ENCODE measurements at places on chromosomes 12 and 14.

DNA sequence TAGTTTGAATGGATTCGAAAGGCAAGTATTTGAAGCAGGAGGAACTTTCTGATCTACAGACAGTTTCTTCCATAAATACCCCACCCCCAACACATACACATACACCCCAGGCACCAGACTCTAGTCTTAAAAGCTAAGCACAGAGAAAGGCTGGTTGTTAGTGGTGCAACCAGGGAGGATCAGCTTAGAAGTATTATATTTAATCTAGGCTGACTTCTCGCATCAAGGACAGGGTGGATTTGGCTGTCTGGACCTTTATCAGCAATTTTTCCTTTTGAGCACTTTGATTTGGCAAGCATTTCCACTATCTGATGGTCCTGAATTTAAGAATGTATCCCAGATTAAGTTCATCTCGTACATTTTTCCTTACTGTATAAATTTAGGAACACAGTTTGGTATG, 1489.8 kb upstream of the FLRT2 start:
- no peak for DNase-seq

DNA sequence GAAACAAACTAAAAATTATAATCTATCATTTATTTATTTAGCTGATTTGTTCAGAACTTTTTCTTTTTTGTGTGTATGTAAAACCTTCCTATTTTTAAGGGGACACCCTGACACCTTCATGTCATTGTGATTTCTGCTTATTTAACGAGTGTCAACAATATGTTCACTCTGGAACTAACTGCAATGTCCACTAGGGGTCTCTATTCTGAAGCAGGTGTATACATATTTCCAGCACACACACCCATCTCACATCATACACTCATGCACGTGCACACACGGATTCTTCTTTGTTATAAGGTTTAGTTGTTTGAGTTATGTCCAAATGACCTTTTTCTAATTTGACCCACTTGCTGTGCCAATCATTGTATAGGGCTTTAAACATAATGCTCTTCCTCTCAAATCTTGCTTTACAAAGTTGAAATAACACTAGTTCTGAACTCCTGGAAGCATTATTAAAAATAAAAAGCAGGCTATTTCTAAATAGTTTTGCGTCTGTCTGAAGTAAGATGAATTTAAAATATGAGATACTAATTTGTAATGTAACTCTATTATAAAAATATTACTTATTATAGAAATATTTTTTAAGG, 15.5 kb downstream of the E2F7 start:
- no peak for DNase-seq

DNA sequence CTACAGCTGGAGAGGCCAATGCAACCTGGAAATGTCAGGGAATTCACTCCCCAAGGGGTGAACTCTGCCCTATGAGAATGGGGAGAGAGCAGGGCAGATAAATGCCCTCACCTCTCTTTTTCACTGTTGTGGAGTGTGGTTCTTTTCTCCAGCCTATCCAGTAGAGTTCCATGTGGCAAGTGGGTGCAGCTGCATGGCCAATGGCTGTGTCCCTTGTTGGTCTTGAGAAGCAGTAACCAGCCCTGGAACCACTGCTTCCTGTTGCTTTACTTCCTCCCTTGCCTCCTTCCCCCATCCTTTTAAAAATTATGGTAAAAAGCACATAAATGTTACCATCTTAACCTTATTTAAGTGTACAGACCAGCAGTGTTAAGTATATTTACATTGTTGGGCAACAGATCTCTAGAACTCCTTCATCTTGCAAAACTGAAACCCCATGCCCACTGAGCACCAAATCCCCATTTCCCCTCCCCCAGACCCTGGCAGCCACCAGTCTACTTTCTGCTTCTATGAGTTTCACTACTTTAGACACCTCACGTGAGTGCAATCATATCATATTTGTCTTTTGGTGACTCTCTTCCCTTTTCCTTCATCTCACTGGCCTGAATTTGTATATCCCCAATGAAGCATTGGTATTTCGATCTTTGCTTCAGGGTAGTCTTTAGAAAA, 77.0 kb upstream of the GRIP1 start:
- no peak for DNase-seq

DNA sequence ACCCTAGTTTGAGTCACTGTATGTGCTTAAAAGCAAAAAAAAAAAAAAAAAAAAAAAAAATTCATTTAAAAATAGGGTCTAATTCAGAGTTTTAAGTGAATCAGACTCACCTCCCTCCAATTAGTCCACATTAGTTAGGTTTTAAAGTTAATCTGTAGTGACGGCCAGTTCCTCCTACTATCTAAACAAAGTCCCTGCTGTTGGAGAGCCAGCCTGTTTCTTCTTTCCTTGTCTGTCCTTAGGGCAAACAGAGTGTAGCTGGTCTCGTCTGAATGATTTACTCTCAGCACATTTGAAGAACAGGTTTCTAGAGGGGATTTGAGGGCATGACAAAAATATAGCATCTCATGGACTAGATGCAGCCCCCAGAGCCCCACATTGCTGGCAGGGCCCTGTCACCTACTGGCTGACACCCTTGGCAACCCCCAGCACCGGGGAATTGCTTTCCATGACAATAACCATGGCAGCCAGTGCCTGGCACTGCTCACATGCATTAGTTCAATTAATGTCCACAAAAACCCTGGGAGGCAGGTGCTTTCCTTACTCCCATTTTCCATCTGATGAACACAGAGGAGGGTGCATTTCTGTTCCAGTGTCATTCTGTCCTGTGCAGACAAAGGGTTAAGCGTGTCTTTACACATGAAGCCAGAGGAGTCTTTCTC, 138.3 kb downstream of the PLXNC1 start:
- no peak for DNase-seq

DNA sequence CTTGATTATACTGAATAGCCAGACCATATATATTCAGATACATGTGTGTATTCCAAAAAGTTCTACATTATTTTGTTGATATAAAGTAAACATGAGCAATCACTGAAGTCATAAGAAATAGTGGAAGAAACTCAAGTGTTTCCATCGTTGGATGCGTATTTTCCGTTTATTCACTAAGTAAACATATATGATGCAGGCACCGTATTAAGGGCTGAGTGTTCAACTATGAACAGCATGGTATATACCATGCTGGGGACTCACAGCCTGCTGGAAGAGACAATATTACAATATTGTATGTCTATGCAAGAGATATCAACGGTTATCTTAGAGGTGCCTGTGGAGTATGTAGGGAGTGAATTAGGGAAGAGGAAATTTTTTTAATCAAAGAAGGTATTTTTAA, 1.2 kb downstream of the PYROXD1 start:
- DNase-seq, result no peak

DNA sequence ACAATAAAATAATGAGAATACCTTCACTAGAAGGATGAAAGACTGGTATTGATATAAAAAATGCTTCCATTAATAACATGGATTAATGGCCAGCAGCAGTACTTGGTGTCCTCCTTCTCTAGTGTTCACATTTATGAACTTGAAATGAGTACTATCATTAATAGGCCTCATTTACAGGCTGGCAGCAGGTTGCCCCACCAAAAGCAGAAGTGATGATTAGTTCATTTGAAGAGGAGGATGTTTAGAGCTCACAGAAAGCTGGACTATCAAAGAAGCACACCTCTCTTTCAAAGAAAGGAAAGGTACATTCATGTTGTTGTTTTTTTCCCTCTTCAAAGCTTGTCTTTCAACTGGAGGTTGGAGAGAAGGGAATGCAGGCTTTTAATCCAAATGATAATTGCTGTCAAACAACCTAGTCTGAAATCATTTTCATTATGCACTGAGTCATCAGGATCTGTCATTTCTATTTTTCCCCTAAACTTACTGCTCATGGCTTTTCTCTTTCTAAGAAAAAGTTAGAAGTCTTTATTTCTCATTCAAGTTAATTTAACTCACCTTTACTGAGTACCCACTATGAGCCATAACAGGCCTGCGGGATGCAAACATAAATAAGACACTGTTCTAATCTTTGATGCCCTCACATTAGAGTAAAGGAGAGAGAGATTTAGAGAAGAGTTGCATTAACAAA, 157.9 kb upstream of the GRIP1 start:
- no peak for DNase-seq

DNA sequence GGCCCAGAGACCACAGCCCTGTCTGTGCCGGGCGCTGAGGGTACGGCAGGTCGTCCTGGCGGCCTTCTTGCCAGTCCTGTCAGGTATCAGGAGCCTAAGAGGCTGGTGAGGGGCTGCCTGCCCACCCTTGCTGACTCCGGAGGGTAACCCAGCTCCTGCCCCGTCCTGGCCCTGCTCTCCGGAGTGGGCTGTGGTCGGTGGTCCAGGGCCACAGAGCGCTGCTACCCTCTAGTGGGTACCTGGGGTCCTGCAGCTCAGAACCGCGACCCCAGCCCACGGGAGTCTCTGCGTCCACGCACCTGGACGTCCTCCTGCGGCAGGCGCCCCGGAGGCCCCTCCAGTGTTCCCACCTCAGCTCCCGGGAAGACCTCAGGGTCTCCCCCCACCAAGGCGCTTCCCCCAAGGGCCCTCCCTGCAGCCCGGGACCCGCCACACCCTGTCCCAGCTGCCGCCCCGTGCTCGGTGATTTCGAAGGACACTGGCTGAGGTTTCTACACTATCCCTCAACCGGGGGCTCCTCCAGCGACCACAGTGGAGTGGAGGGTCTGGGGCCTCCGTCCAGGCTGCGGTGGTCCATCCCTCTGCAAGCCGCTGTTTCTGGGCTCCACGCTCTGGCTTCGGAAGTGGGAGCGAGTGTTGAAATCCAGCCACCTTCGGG, 75.9 kb upstream of the FBRSL1 start:
- DNase-seq, result no peak

DNA sequence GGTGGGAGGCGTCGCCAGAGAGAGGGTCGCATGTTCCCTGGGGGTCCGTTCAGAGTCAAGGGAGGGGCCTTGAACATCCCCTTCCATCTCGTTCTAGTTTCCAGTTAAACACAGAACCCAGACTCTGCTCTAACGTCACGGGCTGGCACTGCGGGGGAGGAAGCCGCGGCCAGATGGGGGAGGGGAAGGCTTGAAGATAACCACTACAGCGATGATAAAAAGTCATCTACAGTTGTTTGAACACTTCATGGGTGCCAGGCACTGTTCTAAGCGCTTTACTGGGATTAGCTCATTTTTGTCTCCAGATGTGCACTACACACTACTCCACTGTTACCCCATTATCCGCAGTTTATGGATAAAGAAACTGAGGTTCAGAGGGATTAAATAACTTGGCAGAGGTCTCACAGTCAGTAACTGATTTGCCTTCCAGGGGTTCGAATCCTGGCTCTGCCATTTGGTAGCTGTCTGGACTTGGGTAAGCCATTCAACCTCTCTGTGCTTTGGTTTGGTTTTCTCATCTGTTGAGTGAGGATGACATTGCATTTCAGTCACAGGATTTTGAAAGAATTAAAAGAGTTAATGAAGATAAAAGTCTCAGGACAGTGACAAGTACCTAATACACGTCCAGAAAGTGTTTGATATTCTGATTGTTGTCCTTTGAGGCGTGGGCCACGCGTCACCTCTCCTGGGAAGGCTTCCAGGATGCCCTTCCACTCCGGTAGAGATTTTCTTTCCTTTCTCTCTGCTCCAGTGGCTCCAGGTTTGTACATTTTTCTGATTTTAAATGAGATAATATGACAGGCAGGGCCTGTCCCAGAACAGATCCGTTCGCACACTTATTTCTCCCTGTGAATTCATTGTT, 798 bp upstream of the RASAL1 start:
- DNase-seq, result no peak

- DNase-seq, result no peak
These were observed 110.4 kb downstream of the SLC8A3 start for GRCh38 chr14:70078329-70078728.

DNA sequence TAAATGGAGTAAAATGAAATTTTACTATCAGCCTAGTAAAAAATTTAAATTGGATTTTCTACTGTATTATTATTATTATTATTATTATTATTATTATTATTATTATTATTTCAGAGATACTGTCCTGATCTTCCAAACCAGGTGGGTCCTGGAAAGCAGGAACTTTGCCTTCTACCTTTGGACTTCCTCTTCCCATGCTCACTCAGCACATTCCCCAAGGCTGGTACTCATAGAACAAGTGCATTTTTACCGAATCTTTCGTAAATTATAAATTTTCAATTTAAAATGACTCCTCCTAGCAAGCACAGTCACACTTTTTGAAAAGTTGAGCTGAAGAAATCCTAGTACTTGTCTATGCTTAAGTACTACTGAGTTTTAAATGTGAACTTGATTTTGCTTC, 29.7 kb downstream of the BHLHE41 start:
- DNase-seq, result no peak

GRCh38 chr12:106598003-106598402, 15.2 kb downstream of the RFX4 start:
- no peak for DNase-seq

DNA sequence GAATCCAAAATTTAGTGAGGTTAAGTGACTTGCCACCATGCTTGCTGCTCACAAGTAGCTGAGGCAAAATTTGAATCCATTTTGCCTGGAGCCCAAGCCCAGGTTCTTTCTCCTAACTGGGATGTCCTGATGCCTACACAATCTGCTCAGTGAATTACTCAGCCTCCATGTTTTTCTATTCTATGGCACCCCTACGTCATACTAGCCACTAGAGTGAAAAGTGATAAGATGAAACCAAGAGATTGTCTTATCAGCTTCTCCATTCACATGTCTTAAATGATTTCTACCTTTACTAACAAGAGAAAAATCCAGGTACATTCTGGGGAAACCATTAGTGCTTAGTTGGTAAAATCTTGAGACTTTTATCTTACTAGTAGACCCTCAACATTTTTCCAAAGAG, 720.1 kb downstream of the DIO2 start:
- DNase-seq, result no peak

GRCh38 chr14:30808576-30808975, 65.8 kb upstream of the COCH start:
- no peak for DNase-seq

DNA sequence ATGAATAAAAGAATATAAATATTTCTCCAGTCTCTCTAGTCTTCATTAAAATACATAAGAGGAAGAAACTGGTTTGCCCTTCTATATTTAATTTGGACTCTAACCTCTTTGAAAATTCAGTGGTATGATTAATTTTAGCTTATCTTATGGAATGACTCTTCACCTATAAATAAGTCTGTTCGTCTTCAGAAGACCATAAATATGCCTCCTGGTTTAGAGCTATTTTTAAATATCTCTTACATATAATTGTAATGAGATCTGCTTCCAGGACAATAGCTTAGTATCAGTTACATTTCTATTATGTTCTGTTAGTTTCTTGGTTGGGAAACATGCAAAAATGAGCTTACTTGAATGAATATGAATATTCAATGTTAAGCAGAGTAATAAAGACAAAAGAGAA, 257.5 kb upstream of the HMGA2 start:
- DNase-seq, result no peak

- no peak for DNase-seq
These were observed 37.1 kb downstream of the MDM2 start for GRCh38 chr12:68844788-68845695.
